ENCODE measurements at places on chromosomes 7 and 10. TPM values are rescaled to one million over a fixed set of nuclear protein-coding genes. Genes with fewer than 3 reads are reported as not detected.

GRCh38 chr10:92789067-92789466 is 59.3 kb upstream of the EXOC6 start:
- no peak for DNase-seq

DNA sequence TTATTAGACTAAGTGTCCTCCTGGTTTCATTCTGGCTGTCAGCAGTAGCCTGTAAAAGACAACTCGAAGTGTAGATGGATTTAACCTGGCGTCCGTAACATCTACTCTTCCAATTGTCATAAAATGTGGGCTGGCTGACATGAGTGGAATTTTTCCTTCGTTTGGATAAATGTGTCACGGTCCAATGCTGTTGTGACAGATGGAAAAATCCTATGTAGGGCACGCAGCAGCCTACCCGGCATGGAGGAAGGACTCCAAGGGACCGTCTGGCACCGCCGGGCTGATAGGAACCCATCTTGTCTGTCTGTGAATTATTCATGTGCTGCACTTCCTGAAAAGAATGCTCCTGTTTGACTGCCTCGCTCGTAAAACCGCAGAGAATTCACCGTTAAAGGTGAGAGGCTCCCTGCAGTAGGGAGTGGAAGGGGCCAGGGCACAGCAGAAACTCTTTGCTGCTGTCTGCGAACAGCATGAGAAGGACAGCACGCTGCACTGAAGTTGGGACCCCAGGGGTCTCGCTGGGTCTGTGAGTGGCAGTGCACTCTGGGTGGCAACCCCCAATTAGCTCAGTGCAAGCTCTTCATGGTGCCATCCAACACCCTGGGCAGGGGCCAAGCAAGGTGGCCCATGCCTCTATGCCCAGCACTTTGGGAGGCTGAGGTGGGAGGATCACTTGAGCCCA is 1.6 kb upstream of the ORAI2 start:
- DNase-seq = peak; percentile 63

DNA sequence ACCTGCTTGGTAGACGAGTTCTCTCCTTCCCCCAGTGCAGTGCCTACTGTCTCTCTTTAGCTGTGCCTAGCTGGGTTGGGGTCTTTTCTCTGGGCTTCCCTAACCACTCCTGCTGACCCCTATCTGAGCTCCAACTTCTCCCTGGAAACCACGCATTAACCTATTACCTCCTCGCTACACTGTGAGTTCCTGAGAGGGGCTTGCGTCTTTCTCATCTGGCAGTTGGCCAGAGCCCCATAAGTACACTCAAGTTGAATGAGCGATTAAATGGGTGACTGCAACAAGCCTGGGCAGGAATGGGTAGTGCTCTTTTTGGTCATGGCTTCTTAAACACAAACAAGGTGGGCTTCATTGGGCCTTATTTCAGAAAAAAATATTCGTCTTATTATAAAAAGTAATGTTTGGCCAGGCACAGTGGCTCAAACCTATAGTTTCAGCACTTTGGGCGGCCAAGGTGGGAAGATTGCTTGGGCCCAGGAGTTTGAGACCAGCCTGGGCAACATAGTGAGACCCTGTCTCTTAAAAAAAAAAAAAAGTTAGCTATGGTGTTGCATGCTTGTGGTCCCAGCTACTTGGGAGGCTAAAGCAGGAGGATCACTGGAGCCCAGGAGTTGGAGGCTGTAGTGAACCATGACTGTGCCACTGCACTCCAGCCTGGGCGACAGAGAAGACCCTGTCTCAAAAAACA is 41.4 kb downstream of the SYPL1 start:
- DNase-seq = no peak

- no peak for DNase-seq
Measured at GRCh38 chr7:91435381-91436059, 171.3 kb downstream of the FZD1 start.

GRCh38 chr7:32250471-32251260 is 180.5 kb upstream of the PDE1C start:
- no peak for DNase-seq

- no peak for DNase-seq
Measured at GRCh38 chr10:109982123-109982522, 25.7 kb upstream of the ADD3 start.

CUX1 gene
- total RNA-seq = 56.5 TPM

CPA2 gene
- not detected for total RNA-seq

NUTM2D gene
- 11.3 TPM for total RNA-seq

AKR1E2 gene
- total RNA-seq = 8.7 TPM

ZNF239 gene
- total RNA-seq = 4.1 TPM
